ENCODE measurements at places on chromosomes 4 and X.

DNA sequence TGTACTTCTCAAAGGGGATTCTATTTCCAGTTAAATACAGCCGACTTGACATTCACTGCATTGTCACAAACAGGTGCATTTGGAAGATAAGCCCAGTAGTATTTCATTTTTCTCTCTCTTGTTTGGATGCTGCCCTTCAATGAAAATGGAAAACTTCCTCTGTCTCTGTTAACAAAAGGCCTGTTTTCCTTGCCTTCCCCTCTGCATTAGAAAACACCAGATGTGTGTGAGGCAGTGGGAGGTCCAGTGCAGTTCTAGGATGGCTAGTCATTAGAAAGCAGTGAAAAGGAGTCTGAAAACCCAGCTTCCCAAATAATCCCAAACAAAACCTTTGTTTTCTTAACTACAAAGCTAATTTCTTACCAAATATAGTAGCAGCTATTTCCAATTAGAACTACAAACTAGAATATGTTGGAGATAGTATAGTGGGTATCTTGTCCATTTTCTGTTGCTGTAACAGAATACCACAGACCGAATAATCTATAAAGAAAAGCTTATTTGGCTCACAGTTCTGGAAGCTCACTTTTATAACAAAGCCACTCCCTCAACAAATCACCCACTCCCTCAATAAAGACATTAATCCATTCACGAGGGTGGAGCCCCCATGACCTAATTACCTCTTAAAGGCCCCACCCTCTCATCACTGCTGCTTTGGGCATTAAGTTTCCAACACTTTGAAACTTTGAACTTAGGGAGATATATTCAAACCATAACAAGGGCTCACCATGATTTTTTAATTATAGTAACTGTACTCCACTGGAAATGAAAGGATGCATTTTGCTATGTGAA is 452.1 kb upstream of the RPS6KA3 start:
- DNase-seq = no peak

DNA sequence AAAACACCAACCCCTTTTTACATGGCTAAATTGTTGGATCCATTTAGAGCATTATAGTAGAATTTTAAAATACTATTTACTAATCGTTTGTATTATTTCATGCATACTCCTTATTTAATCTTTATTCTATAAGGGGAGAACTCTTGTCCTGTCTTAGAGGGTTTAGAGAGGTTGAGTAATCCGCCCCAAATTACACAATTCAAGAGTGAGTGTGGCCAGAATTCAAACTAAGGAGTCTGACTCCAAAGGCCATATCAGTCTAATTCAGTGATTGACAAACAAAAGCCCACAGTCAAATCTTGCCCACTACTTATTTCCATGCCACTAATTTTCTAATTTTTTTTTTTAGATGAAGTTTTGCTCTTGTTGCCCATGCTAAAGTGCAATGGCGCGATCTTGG is 33.7 kb upstream of the NEIL3 start:
- DNase-seq = no peak

- no peak for DNase-seq
These were observed 611.2 kb downstream of the PPP4R3C start for GRCh38 chrX:26851981-26852380.

GRCh38 chrX:148672517-148672916 is 172.1 kb downstream of the AFF2 start:
- no peak for DNase-seq

- DNase-seq = no peak
These were observed 665 bp upstream of the LRPAP1 start for GRCh38 chr4:3532751-3533422.

GRCh38 chr4:87375719-87376291 is 15.2 kb downstream of the HSD17B11 start:
- DNase-seq = peak; percentile 71

GRCh38 chrX:101415180-101416145 is 7.4 kb downstream of the HNRNPH2 start:
- peak; percentile 59 for DNase-seq

GRCh38 chr4:84852081-84852480 is 114.4 kb downstream of the WDFY3 start:
- peak; percentile 36 for DNase-seq

DNA sequence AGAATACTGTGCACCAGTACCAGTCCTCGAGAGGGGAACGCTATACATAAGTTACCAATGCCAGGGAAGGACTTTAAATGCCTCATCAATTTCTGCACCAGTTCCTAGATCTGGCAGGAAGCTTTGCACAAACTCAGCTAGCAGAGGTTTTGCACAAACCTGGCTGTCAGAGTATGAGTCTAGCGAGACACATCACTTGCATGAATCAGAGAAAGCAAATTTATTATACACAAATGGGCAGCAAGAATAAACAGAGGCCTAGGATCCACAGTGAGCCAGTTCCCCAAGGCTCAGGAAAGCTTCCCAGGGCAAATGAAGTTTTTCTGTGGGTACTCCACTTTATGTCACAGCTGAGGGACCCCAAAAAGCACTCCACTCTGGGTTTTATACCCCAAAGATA is 523.5 kb downstream of the CFAP47 start:
- no peak for DNase-seq

- no peak for DNase-seq
These were observed 255.3 kb downstream of the BCOR start for GRCh38 chrX:39842281-39842973.

DNA sequence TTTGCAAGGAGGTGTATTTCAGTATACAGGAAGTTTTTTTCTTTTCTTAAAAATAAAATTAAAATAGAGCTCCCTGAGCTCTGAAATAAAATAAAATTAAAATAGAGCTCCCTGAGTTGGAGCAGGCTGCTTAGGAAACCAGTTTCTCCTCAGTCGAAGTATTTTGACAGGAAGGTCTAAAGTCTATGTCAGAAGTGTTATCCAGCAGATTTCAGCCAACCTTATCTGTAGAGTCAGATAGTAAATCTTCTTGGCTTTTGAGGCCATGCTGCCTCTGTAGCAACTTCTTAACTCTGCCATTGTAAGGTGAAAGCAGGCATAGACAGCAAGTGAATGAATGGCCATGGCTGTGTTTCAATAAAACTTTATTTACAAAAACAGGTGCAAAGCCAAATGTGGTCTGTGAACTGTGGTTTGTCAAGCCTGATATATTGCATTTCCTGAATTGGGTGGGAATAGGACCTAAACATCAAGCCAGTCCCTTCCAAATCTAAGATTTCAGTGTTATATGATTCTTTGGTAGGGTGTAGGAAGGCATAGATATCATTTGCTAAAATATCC is 9.5 kb upstream of the KLKB1 start:
- DNase-seq = no peak

DNA sequence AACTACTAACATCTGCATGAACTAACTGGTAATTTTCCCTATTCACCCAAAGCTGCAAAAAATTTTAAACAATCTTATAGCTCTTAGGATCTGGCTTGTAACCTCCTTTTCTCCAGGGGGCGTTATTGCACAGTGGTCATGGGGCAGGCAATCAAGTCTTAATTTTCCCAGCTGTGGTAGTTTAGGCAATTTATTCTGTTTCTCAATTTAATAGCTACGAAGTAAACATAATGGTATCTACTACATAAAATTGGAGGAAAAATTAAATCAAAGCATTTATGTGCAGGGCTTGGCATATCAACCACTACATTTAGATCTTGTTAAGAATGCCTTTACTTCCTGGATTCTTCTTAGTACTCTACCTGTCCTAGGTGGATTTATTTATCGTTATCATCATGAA is 137.4 kb upstream of the GUCY1A1 start:
- DNase-seq = no peak

- no peak for DNase-seq
These were observed 602.2 kb downstream of the CENPC start for GRCh38 chr4:66943112-66943511.

DNA sequence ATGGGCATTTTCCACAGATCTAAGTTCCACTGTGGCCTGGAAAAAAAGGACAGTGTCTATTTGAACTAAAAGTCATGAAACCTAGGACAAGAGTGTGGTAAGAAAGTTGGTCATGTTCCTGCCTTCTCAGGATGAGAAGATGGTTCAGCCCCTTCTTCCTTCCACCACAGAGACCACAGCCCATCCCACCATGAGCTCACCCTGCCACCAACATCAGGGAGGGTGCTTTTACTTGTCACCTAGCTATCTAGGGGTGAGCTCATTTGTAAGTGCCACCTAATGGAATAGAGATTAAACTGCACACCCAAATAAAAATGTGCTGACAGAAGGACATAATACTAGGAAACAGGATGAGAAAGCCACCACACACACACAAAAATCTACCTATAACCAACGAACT is 235.9 kb downstream of the SPIN4 start:
- DNase-seq = no peak

- no peak for DNase-seq
These were observed 52.5 kb downstream of the PF4 start for GRCh38 chr4:73929278-73929677.

GRCh38 chr4:109735566-109736365 is 5.9 kb upstream of the PLA2G12A start:
- peak; percentile 42 for DNase-seq

DNA sequence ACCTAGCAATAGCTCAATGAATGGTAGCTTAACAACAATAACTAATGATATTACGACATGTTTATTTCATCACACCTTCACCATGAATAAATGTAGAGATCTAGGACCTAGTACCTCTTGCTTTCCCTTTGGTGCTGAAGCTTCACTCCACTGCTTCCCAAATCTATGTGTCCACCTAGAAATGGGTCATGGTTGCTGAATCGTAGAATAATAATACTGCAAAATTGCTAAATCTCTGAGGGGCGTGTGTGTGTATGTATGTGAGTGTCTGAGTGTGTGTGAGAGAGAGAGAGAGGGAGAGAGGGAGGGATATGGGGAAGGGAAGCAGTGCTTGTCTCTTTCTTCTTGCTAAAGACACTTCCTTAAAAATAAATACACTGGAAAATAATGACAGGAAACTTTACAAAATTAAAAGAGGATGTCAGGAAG is 109.3 kb upstream of the BMP2K start:
- DNase-seq = no peak

DNA sequence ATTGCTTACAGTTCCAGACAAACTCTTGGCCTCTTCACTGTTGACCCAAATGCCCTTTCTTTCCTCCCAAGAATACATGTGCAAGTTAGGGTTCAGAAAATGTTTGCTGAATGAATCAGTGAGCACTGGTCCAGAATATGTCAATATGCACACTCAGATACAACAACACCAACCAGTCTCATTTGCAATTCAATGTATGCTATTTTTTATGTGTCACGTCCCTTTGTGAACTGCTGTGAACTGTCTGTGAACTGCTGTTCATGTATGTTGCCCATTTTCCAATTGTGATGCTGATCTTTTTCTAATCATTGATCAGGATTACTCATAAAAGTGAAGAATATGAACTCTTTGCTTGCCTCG is 17.8 kb downstream of the GAB3 start:
- no peak for DNase-seq

GRCh38 chr4:105715692-105716278 is 7.2 kb downstream of the GSTCD start:
- DNase-seq = peak; percentile 17

GRCh38 chr4:82785611-82786400 is 12.8 kb downstream of the SCD5 start:
- peak; percentile 94 for DNase-seq

- no peak for DNase-seq
These were observed 104.5 kb downstream of the AMELX start for GRCh38 chrX:11397680-11398079.

- no peak for DNase-seq
These were observed 819 bp downstream of the NSG1 start for GRCh38 chr4:4387531-4388310.

GRCh38 chrX:47242321-47242720 is 9.5 kb downstream of the USP11 start:
- no peak for DNase-seq

GRCh38 chr4:139875411-139875825 is 209.8 kb downstream of the MGST2 start:
- DNase-seq = no peak

- peak; percentile 84 for DNase-seq
These were observed 28.3 kb downstream of the AREG start for GRCh38 chr4:74473155-74473811.

DNA sequence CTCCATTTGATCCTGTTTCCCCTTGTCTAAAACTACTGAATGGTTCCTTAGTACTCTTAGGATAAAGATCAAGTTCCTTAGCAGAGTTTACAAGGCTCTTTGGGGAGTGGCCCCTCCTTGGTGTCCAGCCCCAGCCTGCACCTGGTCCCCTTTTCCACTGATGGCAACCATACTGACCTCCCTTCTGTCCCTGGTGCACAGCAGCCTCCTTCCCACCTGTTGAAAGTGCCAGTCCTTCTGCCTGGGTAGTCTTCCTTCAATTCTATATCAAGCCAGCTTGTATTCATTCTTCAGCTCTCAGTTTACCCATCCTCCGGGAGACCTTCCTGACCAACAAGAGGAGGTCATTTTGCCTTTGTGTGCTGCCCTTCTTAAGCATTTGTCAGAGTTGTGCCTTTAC is 30.4 kb upstream of the NMU start:
- no peak for DNase-seq

- no peak for DNase-seq
These were observed 13.7 kb downstream of the CTAG1A start for GRCh38 chrX:154598656-154599055.

GRCh38 chr4:76219299-76220055 is 5.9 kb upstream of the SCARB2 start:
- peak; percentile 4 for DNase-seq

- no peak for DNase-seq
These were observed 2.0 kb upstream of the ZNF185 start for GRCh38 chrX:152895724-152896420.

DNA sequence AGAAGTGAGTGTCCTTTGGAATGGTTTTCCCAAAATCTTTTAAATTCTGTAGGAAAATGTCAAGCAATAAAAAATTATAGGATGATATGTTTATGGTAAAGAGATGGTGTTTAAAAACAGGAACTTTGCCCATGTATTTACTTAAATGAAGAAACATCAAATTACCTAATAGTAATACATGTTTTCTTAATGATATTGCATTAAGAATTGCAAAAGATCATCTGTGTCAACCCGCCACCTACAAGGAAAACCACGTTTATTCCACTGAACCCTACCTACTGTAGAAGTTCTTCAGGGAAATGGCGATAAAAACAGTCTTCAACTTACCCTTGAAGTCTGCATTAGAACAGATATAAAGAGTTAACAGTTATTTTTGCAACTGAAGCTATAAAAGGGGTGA is 67.2 kb upstream of the NDP start:
- DNase-seq = no peak

DNA sequence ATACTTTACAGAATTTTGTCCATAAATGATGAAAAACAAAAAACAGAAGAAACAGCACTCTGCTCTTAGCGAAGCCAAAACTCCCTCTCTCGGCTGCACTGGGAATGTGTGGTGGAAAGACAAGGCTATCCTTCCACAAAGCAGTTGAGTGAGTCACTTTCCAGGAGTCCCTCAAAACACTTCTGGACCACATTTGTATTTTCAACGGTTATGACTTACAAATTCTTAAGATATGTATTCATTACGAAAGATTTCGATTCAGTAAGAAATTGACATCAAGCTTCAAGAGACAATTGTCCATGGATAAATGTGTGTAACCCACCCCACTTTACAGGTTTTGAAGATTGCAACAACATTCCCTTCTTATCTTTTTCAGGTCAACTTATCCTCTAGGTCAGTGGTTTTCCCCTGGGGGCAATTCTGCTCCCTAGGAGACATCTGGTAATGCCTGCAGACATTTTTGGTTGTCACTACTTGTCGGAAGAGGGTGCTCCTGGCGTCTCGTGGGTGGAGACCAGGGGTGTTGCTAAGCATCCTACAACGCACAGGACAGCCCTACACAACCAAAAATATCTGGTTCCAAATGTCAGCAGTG is 66.7 kb upstream of the MTNR1A start:
- DNase-seq = peak; percentile 95

All from astrocyte (in vitro differentiated cells and primary cell).